ENCODE measurements at places on chromosomes 11 and 22.

- DNase-seq: peak; percentile 67
Observed at GRCh38 chr11:67436459-67437081, 912 bp downstream of the PTPRCAP start.

- no peak for DNase-seq
Observed at GRCh38 chr11:48066881-48067800, 86.8 kb downstream of the PTPRJ start.

- DNase-seq: no peak
Observed at GRCh38 chr22:36136988-36137387, 23.6 kb downstream of the APOL3 start.

DNA sequence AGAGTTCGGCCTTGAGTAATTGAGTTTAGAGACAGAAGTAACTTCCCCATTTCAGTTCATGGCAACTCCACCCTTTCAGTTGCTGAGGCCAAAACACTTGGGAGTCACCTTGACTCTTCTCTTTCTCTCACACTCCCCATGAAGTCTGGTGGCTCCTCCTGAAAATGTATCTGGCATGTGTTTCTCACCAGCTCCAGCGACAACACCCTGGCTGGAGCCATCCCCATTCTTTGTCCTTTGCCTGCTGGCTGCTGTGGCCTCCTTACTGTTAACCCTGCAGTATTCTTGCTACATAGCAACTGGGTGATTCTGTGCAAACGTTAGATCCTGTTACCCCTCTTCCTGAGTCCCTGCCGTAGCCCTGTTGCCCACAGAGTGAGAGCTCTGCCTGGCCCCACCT is 23.8 kb downstream of the SLC6A5 start:
- DNase-seq: no peak

DNA sequence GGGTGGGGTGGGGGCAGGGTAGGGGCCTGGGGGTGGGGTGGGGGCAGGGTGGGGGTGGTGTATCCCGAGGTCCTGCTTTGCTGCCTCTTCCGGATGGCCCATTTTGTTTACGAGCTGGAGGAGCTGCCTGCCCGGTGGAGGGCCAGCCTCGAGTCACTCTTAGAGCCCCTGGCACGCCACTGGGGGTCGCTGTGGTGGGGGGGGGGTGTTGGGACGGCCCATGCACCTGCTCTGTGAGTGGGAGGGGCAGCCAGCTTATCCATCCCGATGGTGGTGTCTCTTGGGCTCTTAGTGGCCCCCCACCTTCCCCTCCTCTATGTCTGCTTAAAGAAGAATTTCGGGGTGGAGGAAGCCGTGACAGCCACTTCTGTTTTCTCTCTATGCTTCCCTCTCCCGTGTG is 24.6 kb downstream of the MRGPRD start:
- DNase-seq: peak; percentile 33

GRCh38 chr22:48352086-48352911 is 1475.4 kb downstream of the BRD1 start:
- no peak for DNase-seq

DNA sequence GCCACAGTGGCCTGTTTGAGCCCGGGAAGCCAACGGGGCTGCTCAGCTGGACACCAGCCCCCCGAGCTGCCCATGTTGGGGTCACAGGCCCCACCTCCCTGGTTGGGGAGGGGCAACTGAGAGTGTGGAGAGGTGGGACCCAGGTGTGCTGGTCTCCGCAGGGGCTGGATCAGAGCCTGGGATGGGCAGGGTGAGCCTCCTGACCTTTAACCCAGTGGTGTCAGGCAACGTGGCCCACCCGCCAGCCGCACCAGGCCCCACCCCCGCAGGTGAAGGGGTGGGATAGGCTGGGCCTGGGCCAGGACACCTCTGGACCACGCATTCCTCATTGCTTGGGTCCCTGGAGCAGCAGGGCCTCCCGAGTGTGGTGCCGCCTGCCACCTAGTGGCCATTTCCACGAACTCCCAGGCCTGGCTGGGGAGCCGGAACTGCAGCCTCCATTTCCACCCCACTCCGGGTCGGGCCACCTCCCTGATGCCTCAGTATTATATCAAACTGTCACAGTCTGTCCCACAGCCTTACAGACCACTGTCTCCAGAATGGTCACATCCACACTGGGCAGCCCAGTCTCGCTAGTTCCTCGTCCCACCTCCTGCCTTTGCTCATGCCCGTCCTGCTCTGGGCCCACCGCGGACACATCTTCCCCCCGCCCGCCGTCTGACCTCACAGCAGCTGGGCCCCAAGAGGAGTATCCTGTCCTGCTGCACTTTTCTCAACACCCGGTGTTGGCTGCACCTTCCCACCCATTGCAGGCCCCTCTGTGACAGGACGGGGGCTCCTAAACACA is 13.3 kb upstream of the PPP6R3 start:
- DNase-seq: peak; percentile 79

GRCh38 chr11:64705501-64705900 is 17.5 kb downstream of the NRXN2 start:
- no peak for DNase-seq

GRCh38 chr11:41058138-41058537 is 401.3 kb downstream of the LRRC4C start:
- no peak for DNase-seq

- no peak for DNase-seq
Observed at GRCh38 chr11:111406589-111406988, 27.5 kb upstream of the POU2AF1 start.

- DNase-seq: no peak
Observed at GRCh38 chr11:37343290-37343689, 745.3 kb upstream of the RAG2 start.

GRCh38 chr11:69099180-69099579 is 50.4 kb downstream of the TPCN2 start:
- DNase-seq: no peak

DNA sequence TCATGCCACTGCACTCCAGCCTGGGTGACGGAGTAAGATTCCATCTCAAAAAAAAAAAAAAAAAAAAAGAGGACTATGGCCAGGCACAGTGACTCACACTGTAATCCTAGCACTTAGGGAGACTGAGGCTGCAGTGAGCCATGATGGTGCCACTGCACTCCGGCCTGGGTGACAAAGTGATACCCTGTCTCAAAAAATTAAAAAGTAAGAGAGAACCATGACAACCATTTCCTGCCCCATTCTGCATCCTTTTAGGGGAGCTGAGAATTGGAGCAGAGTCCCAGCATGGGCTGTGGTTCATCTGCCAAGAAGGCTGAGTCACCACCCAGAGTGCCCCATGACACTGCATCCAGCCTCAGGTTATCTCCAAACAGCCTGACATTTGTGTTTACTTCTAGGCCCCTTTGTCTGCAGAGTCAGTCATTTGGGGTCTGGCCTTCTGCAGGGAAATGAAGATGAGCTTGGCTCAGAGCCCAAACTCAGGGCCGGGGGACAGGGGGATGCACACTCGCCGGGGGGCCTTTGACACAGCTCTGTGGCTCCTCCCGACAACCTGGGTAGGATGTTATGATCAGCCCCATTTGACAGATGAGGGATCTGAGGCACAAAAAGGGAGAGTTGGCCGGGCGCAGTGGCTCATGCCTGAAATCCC is 4.7 kb downstream of the CSDC2 start:
- no peak for DNase-seq

DNA sequence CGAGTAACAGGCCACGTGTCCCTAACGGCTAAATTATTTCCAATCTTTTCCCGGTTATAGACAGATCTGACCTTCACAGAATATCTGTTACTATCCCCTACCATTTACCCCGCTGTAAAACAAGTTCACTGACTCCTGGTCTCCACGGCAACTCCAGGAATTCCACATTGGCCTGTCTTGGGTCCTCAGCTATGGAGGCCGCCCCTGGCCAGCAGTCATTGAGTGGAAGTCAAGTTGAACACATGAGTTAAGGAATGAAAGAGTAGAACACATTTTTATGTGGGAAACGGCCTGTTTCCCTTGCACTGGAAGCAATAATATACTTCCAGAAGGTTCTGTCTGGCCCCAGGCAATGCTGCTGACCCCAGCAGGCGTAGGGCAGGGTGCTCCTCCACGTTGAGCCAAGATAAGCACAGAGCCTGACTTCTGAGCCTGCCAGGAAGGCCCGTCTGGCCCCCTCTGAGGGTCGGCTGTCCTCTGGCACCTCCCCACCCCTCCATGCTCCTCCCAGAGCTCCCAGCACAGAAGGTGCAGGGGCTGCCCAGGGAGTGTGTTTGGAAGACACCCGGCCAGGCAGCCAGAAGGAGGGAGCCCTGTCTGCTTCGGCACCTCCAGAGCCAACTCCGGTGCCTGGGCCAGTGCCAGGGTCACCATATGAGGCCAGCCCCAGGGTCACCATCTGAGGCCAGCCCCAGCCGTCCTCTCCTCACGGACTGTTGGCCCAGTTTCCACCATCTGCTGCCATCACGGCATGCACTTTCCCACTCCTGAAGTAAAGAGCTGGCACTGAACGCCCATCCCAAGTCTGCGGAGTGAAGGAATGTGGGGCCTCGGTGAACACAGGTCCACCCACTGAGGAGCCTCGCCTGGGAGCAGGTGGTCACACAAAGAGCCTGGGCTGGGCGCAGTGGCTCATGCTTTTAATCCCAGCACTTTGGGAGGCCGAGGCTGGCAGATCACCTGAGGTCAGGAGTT is 813.2 kb downstream of the BRD1 start:
- no peak for DNase-seq

- DNase-seq: peak; percentile 46
Observed at GRCh38 chr11:67371189-67371910, 2.0 kb downstream of the CLCF1 start.

- DNase-seq: no peak
Observed at GRCh38 chr11:116454020-116454645, 318.7 kb downstream of the BUD13 start.

GRCh38 chr11:111691176-111691575 is 75.0 kb downstream of the PPP2R1B start:
- DNase-seq: no peak

- DNase-seq: no peak
Observed at GRCh38 chr11:114083391-114084252, 24.1 kb downstream of the ZBTB16 start.

DNA sequence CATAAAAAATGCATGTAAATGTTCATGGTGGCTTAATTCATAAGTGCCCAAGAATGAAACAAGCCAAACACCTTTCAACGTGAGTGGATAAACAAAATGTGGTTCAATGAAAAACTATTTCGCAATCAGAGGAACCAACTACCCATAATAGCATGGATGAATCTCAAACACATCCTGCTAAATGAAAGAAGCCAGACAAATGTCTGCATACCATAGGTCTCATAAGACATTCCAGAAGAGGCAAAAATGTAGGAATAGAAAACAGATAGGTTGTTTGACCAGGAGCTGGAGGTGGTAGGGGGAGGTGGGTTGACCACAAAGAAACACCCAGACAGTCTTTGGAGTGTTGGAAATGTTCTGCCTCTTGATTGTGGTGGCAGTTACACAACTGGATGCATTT is 13.2 kb upstream of the OSBPL5 start:
- DNase-seq: no peak

- peak; percentile 31 for DNase-seq
Observed at GRCh38 chr11:78290293-78291176, 101.8 kb downstream of the USP35 start.
